ENCODE measurements at places on chromosomes 7 and 10. TPM values are rescaled to one million over a fixed set of nuclear protein-coding genes. Genes with fewer than 3 reads are reported as not detected.

ORAI2 gene
- polyA plus RNA-seq, result 125 TPM

ADAM22 gene
- 1.7 TPM for polyA plus RNA-seq

RBP3 gene
- polyA plus RNA-seq, result not detected

SHH gene
- not detected for polyA plus RNA-seq

IL15RA gene
- 7.4 TPM for polyA plus RNA-seq

GTF2IRD1 gene
- polyA plus RNA-seq, result not detected

MOSPD3 gene
- polyA plus RNA-seq, result 23.2 TPM

UPK3B gene
- polyA plus RNA-seq, result not detected

STYXL1 gene
- polyA plus RNA-seq, result 77.7 TPM

GPR85 gene
- polyA plus RNA-seq, result not detected

C10orf71 gene
- not detected for polyA plus RNA-seq

SRPK2 gene
- polyA plus RNA-seq, result 51.5 TPM

BZW2 gene
- polyA plus RNA-seq, result 41.2 TPM

ITIH5 gene
- not detected for polyA plus RNA-seq

TYW1B gene
- 0.88 TPM for polyA plus RNA-seq

ARHGEF5 gene
- not detected for polyA plus RNA-seq

AMPH gene
- polyA plus RNA-seq, result 0.45 TPM

ABCC2 gene
- polyA plus RNA-seq, result not detected

EPO gene
- polyA plus RNA-seq, result not detected

All from immature natural killer cell (primary cell).